ENCODE measurements at places on chromosomes 2 and 18.

- no peak for DNase-seq
These were observed 16.0 kb upstream of the TBR1 start for GRCh38 chr2:161400076-161400475.

- DNase-seq, result no peak
These were observed 5.6 kb downstream of the LRRTM1 start for GRCh38 chr2:80298954-80299353.

DNA sequence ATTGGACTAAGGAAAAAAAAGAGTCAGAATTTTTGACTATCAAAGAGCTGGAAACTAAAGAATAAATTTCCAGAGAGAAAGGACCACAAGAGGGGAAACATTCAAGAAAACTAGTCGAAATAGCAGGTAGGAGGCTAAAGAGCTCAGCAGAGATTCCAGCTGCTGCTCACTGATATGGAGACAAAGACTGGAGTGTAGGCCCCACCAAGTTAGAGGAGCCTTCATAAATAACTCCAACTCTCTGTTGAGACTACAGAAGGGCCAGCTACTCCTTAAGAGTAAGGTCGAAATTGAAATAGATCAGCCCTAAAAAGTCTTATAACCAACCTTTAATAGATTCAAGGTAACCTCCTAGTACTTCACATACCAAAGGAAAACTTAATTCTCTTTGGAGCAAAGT, 31.1 kb downstream of the SS18 start:
- no peak for DNase-seq

DNA sequence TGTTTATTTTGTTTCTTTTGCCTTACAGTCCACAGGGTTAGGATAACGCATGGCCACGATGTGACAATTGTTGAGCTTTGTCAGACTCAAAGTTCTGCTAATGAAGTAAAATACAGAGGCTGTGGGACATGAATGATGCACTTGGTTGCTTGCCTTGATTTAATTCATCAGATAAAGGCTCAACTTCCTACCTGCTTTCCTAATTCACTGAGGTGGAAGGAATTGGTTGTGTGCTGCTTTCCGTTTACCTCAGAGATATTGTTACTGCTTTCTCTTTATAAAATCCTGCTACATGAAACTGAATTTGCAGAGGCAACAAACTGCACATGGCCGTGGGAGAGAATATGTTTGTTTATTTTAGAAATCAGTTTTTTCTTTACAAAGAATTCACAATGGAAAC, 6.6 kb downstream of the RIT2 start:
- DNase-seq, result no peak

DNA sequence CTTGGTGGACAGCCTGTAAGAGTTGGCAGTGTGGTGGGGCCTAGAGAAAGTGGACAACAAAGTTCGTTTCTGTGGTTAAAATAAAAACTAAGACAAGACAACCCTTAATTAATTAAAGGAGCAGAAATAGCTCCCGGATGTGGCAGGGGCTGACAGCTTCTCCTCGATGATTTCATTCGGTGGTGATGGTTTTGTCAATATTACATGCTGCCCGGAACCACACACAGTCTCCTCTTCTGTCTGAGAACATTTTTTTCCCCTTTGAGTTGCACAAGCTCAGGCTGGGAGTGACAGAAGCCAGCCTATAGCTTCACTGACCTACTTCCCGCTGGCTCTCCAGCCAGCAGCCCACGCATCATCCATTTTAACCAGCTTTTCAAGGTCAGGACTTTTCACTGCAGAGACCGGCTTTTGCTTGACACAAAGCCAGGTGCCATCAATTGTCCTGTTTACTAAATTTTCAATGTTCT, 378.8 kb downstream of the SLC4A3 start:
- peak; percentile 74 for DNase-seq

Measured in retina (tissue), 1 donor.